NCI-H1092 treated with DMSO at 0.1 percent for 48 hours (cell line): ENCODE measurements at places on chromosomes 1 and 21.

DNA sequence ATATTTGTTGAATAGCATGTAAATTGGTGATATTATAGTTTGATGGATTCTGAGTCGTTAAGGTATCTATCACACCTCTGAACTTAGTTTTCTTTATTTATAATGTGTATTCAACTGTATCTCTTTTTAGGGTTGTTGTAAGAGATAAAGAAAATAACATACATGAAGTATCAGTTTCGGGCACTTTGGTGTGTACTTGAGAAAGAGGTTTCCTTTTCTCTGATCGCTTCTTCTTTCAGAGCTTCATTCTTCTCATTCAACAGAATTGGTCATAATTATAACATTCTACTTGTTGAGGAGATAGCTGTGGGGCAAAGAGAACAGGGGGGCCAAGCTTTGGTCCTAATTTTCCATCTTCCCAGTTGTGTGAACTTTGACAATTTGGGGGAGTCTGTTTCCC is 508.0 kb downstream of the PLPP3 start:
- no peak for DNase-seq

- no peak for DNase-seq
These were observed 940.6 kb downstream of the TTLL7 start for GRCh38 chr1:83058327-83058726.

DNA sequence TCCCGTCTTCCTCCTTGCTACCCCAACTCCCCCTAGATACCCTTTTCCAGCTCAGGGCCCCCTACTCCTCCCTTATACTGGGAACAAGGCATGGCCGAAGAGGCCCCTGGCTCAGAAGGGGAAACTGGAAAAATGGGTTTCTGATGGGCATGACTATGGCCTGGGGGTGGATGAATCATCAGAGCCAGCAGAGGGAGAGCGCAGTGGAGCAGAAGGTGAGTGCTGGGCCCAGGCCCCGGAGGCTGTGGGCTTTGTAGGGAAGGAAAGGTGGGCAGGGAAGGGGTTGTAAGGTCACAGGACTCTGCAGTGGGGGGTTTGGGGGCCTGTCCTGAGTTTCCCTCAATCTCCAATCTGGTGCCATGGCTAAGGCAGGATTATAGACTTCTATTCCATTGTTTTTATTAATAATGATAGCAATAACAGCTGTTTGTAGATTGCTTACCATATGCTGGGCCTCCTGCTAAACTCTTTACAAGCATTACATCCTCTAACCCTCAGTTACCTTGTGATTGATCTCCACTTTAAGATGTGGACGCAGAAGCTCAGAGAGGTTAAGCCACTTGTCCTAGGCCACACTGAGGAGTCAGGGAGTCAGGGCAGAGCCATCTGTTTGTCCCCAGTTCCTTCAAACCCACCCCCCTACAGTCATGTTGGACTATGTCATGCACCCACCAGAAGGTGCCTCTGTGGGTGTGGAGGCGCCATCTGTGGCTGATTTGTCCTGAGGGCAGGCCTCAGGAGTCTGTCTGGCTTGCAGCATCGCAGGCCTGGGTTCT is 36.2 kb upstream of the ZNF362 start:
- DNase-seq, result no peak

DNA sequence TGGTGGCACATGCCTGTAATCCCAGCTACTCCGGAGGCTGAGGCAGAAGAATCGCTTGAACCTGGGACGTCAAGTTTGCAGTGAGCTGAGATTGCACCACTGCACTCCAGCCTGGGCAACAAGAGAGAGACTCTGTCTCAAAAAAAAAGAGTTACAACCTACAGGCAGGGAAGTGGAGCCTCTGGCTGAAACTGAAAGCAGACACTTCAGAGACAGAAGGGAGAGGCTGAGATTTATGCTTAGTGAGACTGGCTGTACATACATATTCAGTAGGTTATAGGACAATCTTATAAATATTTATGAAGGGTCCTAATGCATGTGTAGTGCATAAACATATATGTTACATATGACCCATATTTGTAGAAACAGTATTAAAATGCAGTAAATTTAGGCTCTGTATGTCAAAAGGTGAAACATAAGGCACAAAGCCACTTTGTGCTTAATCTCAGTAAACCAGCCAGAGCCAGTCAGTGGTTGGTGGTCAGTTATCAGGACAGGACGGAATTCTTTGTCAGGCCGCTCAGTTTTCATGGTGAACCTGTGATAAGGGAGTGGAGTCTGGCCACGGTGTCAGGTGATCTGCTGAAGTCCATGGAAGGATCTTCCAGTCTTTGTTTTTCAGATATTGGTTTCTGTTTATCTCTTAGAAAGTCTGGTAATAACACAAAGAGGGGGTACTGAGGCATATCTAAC is 13.7 kb downstream of the RHEX start:
- DNase-seq, result no peak

GRCh38 chr1:226100436-226101391 is 38.2 kb downstream of the H3-3A start:
- peak; percentile 66 for DNase-seq

- no peak for DNase-seq
These were observed 1.8 kb upstream of the SLC19A2 start for GRCh38 chr1:169487561-169487960.

- DNase-seq, result no peak
These were observed 163.2 kb downstream of the ZBTB18 start for GRCh38 chr1:244214009-244214967.

- no peak for DNase-seq
These were observed 124.7 kb upstream of the ZBTB40 start for GRCh38 chr1:22326931-22327330.

- no peak for DNase-seq
These were observed 112.0 kb downstream of the ST3GAL3 start for GRCh38 chr1:43819357-43819756.

GRCh38 chr1:83692524-83693381 is 306.2 kb downstream of the TTLL7 start:
- peak; percentile 68 for DNase-seq

- DNase-seq, result no peak
These were observed 30.4 kb downstream of the CTH start for GRCh38 chr1:70441392-70442035.

DNA sequence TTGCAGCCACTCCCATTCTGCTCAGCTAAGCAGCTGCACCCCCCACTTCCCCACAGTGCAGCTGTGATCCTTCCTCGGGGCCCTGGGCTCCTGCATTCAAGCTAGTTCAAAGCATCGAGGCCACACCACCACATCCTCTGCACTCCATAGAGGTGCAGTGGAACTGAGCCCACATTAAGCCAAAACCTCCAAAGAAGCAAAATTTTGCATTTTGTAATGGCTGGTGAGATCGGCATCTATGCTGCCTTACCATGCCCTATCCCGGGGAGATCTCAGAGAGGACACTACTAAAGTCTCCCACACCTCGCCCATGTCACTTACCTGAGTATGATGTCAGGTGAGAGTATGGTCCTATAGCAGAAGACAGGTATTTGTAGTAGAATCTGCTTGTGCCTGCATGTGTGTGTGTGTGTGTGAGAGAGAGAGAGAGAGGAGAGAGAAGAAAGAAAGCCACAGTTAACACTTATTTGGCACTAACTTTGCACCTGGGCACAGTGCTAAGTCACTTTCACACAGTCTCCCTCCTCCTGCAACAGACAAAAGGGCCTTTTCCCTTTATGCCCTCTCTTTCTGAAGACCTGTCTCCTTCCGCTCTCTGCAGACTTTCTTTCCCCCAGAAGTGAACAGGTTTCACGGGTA is 89.8 kb downstream of the KIF14 start:
- no peak for DNase-seq

- no peak for DNase-seq
These were observed 244.0 kb upstream of the VAMP3 start for GRCh38 chr1:7526867-7527732.

DNA sequence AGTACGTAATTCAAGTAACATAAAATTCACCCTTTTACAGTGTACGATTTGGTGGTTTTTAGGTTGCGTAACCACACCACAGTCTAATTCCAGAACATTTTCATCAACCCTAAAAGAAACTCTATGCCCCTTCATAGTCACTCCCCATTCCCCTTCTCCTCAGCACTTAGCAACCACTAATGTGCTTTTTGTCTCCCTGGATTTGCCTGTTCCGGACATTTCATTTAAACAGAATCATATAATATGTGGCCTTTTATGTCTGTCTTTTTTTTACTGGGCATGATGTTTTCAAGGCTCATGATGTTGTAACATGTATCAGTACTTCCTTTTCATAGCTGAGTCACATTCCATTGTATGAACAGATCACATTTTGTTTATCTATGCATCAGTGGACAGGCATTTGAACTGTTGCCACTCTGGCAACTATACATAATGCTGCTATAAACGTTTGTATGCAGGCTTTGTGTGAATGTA is 20.8 kb downstream of the OBSCN start:
- no peak for DNase-seq

DNA sequence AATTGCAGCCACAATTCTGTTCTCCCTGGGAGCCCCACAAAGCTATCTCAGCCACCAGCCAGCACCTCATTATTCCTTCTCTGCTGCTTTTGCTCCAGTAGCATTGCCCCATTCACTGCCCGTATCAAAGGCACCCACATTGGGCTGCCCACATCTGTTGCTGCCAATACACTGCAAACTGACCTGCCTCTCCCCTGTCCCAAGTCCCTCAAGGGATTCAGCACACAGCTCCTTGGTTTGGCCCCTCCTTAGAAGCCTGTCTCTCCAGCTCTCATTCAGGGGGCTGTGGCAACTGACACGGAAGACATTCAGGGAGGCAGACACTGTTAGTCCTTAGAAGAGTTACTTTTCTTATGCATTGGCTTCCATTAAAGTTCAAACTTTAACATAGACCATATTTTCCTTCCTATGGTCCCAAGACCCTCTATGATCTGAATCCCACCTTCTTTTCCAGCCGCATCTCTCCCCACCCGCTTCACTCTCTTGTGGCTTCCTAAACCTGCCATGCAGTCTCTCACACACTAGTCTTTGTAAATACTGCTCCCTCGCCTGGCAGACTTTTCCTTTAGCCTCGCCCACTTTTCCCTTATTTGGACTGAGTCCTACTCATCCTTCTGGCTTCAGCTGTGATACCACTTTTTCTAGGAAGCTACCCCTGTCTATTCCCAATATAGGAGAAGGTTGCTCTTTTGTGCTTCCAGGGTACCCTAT is 19.3 kb upstream of the KLHDC8A start:
- DNase-seq, result peak; percentile 78

DNA sequence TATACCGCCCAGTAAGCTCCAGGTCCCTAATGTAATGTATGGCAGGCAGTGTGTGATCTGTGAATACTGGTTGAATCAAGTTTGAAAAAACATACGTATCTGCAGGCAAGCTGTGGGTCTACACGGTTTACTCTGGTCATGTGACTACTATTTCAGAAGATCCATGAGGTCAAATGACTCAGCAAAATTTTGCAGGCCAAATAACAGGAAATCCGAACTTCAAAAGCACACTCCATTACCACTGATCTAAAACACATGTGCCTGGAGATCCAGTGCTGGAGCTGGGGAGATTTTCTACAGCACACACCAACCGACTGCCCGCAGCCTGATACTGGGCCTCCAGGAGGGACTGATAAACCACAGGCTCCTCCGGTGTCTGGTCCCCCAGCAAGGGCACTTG is 64.5 kb upstream of the SLC44A3 start:
- no peak for DNase-seq

DNA sequence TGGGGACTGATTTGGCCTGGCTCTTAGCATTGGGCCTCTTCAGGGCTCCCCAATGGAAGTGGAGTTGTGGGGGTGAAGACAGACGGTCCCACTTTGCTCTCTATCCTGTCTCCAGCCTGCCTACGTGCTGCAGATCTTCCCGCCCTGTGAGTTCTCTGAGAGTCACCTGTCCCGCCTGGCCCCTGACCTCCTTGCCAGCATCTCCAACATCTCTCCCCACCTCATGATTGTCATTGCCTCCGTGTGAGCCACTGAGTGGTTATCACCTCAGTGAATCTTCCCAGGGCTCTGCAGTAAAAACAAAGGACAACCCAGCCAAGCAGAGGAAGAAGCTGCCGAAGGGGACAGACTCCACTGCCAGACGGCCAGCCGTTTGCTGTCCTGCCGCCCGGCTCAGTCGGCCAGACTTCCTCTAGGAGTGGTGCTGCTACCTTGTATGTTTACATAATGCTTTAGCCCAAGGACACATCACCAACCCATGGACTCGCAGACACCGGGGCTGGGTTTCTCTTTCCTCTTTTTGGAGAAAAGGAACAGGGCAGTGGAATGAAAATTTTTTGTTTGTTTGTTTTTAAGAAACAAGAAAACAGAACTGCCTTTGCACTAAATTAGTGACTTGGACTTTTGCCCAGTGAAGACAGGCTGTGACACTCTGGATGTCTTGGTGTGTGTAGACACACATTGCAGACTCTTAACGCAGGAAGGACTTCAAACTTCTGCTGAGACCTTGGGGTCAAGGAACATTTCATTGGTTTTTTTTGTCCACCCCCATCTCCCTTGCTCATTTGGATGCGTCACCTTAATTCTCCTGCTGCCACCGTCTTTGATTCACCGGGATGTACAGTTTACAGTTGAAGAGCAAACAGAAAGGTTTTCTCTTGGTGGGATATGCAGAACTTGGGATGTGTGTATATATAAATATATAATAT is 36.5 kb downstream of the ZBTB17 start:
- no peak for DNase-seq

DNA sequence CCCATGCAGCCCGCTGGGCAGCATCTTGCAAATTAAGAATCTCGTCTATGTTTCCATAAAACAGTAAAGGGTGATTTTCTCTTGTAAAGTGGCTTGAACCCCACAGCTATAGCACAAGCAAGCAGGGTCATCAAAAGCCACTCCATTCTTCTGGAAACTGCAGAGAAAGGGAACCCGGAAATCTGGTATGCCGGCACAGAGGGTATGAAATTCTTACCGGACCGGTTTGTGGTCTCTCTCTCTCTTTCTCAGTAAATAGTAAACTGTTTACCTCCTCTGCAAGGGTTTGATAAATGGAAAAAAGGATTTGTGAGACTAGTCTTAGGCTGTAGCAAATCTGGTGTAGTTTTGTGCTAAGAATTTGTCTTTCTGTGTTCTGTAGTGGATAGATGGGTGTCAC is 2.7 kb upstream of the ADSS2 start:
- DNase-seq, result no peak

GRCh38 chr1:117627546-117628130 is 21.8 kb downstream of the TENT5C start:
- peak; percentile 31 for DNase-seq

DNA sequence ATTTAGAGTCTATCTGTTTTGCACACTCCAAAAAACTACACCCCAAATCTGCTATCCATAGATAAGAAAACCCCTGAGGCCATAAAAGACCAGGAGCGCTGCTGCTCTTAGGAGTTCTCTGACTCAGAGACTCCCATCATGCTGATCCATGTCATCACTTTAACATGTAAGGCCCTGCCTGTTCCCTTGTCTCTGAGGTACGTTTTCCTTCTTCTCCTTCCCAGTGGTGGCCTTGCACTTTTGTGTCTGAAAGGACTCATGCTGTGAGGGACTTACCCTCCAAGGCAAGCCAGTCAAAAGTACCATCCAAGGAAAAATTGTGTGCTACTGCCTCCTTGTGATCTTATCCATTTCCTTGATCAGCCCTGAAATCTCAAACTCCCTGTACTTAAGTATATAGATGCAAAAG is 427.4 kb upstream of the NCAM2 start:
- no peak for DNase-seq

- DNase-seq, result no peak
These were observed 328.5 kb upstream of the RUNX1 start for GRCh38 chr21:35377505-35378090.

- DNase-seq, result no peak
These were observed 1444.5 kb downstream of the BRINP3 start for GRCh38 chr1:189033169-189033568.

- DNase-seq, result no peak
These were observed 197.1 kb upstream of the PBX1 start for GRCh38 chr1:164361927-164362326.
